Tibial artery (tissue), 4 donors: ENCODE measurements at places on chromosomes 6 and 20.

DNA sequence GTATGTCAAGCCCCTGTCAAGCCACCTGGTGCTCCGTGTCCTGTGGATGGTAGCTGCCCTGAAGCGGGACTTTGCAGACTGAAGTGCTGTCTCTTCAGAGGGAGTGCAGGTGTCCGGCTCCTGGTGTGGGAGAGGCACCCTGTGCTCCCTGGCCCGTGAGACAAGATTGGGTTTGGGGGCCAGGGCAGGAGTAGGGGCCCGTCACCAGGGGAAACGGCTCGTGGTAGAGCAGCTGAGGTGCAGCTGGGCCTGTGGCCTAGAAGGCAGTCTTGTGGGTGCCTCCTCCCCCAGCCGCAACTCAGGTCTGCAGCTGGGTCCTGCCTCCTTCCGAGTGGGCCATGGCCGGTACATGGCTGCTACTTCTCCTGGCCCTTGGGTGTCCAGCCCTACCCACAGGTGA, at the start of gene PTCRA:
Gene PTCRA, plus strand, starts transcription at position 322 of the 400 bp plus-strand sequence. Its CDS starts 17 bp downstream, at position 339.
- DNase-seq: no peak

DNA sequence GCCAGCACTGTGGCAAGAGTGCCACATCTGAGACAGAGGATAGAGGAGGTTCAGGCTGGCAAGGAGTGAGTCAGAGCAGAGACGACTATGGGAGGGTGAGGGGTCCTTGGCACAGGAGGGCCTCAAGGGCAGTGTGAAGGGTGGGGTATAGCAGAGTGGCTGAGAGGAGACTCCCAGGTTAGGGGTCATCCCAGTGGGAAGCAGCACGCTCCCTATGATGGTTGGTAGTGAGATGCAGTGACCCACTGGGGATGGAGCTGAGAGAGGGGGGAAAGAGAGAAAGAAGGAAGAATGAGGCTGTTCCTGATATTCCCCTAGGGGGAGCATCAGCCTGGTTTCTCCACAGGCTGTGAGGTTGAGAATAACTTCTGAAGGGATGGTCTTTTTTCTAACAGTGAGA, 97.3 kb downstream of the INSM1 start:
- DNase-seq: no peak

DNA sequence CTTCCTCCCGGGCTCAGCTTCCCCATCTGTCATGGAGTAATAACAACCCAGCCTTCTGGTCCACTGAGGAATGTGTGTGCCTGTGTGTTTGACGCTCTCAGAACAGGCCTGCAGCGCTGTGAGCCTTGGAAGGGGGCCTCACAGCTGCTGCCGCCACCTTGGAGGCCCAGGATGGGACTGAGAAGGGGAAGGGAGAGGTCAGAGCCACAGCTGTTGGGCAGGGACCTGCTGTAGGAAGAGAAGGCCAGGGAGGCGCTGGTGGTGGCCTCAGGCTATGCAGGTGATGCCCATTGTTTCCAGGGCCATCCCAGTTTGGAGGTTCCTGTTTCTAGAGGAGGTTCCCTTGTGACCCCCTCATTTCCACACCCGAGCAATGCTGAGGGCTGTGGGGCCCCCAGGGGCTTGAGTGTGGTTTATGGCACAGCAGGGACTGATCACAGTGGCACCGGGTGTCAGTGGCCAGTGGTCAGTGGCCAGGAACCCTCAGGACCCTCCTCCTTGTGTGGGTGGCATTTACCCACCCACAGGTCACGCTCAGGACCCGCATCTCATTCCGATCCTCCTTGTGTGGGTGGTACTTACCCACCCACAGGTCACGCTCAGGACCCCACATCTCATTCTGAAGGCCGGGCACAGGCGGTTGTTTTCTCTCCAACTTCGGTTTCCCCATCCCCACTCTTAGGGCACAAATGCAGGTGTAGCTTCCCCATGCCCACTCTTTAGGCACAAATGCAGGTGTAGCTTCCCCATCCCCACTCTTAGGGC, 14.0 kb downstream of the TPD52L2 start:
- DNase-seq: no peak

- DNase-seq: peak; percentile 84
These were observed 64.1 kb downstream of the FAM50B start for GRCh38 chr6:3913077-3913957.

DNA sequence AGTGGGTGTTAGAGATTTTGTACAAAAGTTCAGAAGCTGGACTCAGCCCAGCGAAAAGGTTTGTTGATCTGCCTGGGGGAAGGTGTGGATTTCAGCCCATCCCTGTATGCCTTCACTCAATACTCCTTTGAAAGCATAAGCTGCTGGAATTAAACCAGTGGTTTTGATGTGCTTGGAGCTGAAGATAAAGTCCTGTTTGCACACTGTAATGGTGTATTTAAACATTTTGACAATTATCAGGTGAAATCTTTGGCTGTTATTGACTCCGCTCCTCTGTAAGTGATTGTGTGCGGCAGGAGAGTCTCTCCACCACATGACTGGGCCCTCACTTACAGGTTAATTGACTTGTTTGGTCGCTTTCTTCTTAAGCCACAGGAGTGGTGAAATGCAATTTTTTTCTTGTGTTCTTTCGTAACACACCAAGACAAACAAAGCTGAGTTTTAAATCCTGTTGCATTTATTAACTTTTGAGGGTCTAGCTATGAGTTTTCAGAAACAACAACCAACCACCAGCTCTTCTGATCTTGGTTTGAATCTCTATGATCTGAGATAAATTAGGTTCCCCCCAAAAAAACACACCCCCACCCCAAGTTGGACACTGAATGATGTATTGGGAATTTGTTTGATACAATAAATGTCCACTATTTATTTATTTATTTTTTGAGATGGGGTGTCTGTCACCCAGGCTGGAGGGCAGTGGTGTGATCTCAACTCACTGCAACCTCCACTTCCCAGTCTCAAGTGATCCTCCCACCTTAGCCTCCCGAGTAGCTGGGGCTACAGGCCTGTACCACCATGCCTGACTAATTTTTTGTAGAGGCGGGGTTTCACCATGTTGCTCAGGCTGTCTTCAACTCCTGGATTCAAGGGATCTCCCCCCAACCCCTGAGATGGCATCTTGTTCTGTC, 46.3 kb upstream of the NCOA3 start:
- DNase-seq: no peak

GRCh38 chr6:169996378-169997051, 245.1 kb downstream of the ERMARD start:
- no peak for DNase-seq

DNA sequence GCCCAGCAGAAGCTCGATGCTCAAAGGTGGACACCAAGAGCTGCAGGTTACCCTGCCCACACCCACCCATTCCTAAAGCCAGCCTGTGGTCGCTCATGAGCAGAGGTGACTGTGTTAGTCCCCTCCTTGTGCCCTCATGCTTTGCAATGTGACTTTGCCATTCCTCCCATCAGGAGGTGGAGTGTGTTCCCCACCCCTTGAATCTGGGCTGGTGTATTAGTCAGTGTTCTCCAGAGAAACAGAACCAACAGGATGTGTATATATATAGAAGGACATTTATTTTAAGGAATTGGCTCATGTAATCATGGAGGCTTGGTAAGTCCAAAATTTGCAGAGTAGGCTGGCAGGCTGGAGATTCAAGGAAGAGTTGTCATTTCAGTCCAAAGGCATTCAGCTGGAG, 54.4 kb upstream of the RNF24 start:
- peak; percentile 80 for DNase-seq

- DNase-seq: no peak
These were observed 72.0 kb downstream of the BLOC1S5 start for GRCh38 chr6:7992002-7992815.

- DNase-seq: no peak
These were observed 70.6 kb upstream of the KCNK16 start for GRCh38 chr6:39393075-39393474.

DNA sequence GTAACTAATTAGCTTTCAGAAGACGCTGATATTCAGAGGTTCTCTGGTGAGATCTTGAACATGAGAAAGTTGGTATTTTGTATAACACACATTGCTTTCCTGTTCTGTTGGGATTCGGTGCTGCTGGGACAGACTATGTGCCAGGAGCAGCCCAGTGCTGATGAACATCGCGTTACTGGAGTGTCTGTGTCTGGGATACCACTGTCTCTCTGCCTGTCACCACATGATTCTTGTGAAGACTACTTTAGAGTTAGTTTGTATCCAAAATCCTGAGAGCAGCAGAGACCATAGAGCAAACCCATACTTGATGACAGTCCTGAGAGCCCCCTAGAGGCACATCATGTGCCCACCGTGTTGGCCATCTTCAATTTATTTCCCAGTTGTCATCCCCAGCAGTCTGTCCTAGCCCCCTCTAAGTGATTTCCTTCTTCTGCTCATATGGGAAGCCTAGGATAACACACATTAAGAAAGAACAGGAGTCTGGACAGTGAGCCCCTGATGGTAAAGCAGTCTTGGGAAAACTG, 41.8 kb upstream of the TINAG start:
- DNase-seq: no peak

DNA sequence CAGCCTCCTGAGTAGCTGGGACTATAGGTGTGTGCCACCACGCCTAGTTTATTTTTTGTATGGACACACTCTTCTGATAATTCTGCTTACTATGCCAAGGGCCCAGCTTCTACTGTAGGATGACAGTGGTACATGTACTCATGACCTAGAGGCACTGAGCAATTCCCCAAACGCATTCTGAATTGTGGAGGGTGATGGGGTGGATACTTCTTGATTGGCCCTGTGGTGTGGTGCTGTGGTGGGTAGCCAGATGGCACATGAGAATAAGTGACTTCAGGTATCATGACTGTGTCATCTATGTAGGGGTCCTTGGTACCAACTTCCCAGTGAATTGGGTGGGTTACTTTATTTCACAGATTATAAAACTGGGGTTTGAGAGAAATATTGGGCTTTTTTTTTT, 11.0 kb downstream of the DNMT3B start:
- no peak for DNase-seq

GRCh38 chr20:24361541-24361940, 107.9 kb upstream of the SYNDIG1 start:
- DNase-seq: no peak

DNA sequence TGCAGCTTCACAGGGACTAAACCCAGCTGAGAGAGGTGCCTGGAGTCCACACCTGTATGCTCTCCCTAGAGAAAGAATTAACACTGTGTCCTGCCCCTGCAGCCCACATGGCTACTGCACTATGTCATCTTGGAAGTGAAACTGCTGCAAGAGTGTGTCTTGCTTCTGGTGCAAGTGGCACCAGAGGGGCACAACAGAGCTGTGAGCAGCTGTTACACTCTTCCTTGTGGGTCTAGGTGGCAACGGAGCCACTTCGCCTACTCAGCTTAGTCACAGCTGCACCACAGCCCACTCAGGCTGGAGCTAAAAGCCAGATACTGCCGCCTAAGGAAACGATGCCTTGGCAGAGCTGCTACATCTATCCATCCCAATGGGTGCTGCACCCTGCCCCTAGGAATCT, 391.4 kb downstream of the COL12A1 start:
- DNase-seq: no peak

- DNase-seq: no peak
These were observed 4.0 kb upstream of the FAM8A1 start for GRCh38 chr6:17596085-17596484.

DNA sequence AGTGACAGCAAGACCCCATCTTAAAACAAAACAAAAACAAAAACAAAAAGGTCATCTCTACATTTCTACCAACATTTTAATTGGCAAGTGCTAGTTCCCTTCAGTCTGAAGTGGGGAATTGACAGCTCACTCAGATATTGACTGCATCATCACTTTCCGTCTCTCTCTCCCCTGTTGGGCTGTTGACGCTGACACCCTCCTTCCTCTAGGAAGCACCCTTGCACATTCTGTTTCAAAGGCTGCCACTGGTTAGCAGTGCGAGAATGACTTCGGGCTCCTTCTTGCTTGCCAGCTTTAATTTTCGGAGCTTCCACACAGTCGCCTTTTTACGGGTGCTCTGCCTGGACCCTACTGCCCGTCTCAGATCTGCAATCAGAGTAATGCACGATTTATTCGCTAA, 96.6 kb upstream of the INSM1 start:
- no peak for DNase-seq

- DNase-seq: no peak
These were observed 205.7 kb downstream of the DOK5 start for GRCh38 chr20:54680872-54681619.

DNA sequence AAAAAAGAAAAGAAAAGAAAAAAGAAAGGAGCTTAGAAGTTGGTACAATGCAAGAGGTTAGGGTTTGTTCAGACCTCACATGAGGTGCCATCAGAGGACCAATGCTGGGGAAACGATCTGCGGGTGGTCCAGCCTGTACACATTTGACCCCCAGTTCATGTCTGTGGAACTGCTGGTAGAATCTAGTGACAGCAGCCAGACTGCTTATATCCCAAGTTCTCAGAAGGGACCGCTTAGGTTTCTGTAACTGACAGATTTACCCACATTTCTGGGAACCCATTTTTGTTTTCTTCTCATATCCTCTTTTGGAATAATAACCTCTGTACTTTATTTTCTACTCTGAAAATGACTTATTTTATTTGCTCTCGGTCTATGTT, 4.7 kb downstream of the PPP1R18 start:
- DNase-seq: no peak

DNA sequence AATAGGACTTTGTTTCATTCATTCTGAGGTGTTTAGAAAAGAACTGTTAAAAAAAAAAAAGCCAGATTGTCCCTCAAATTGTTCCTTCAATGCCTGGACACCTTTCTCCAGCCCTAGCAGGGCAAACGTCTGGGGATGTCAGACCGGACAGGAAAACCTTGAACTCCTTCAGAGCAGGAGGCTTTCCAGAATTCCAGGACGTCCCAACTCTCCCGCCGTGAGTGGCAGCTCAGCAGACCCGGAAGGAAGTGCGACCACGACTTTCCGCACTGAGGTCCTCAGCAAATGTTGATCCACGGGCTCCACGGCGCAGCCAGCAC, 139.1 kb downstream of the DLL1 start:
- DNase-seq: no peak

DNA sequence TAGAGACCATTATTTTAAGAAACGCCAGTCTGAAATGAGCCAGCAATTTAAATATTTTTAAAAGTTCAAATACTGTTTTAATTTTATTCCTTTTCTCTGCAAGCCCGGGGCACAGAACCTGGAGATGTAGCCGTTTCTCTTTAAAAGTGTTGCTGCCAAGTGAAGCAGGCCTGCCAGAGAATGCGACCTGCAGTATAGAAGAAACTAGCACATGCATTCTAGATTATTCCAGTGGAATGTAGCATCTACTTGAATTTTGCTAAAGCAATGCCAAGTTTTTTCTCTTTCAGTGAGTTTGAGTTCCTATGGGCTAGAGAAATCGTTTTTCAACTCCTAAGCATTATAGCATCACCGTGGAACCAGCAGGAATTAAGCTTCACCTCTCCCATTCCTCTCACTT, 101.3 kb downstream of the QRSL1 start:
- DNase-seq: no peak

DNA sequence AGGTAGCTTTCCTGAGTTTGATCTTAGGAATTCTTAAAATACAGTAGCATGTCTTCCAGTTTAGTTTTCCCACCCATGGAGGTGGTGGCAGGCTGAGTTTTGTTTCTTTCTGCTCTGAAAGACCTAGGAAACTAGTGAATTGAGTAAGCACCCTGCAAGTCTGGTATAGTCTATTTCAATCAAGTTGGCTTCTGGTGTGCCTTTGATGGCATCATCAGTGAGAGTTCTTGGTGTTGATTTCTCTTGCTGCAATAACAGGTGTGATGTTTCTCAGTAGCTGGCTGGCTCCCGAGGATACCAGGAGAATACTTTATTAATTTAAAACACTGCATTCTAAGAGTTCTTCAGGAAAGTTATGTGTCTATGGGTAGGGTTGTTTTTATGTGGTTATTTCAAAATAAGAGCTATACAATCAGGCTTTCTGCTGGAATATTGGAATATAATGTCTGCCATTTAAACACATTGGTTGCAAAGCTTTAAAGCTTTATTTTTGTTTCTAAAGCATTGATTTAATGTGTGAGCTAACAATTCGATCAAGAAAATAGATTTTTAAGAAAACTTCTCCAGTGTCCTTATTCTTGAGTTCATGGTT, 19.0 kb downstream of the VAPB start:
- no peak for DNase-seq
